Hair follicular keratinocyte (primary cell): ENCODE measurements at places on chromosomes 16 and 17. TPM values are rescaled to one million over a fixed set of nuclear protein-coding genes. Genes with fewer than 3 reads are reported as not detected.

The TP53TG3F gene
- total RNA-seq = not detected in 2 replicates

The TPSG1 gene
- total RNA-seq = not detected in 2 replicates

The PMP22 gene
- 1.2 and 1.9 TPM in 2 replicates for total RNA-seq

The KRTAP9-8 gene
- total RNA-seq = not detected in 2 replicates

The TCF25 gene
- 111 and 127 TPM in 2 replicates for total RNA-seq

The NCBP3 gene
- total RNA-seq = 9.0 and 11.4 TPM in 2 replicates

The SLC47A2 gene
- total RNA-seq = 0.23 TPM in 1 of 2 replicates, not detected in the other

The SPNS3 gene
- 0.04 and 0.23 TPM in 2 replicates for total RNA-seq

The TPSD1 gene
- total RNA-seq = not detected in 2 replicates

The CACNA1H gene
- under 0.01 TPM in 1 of 2 replicates, not detected in the other for total RNA-seq

The SPHK1 gene
- 129 and 141 TPM in 2 replicates for total RNA-seq

The HID1 gene
- 0.08 and 0.16 TPM in 2 replicates for total RNA-seq

The CA7 gene
- not detected in 2 replicates for total RNA-seq

The PTGES3L gene
- total RNA-seq = 0.19 TPM in 1 of 2 replicates, not detected in the other

The CLEC18A gene
- 0.08 and 0.16 TPM in 2 replicates for total RNA-seq

The CBLN1 gene
- total RNA-seq = not detected in 2 replicates

The KRT37 gene
- not detected in 2 replicates for total RNA-seq

The PLEKHH3 gene
- 24.2 and 29.9 TPM in 2 replicates for total RNA-seq

The TVP23A gene
- not detected in 2 replicates for total RNA-seq

The NLRC3 gene
- not detected in 2 replicates for total RNA-seq

The ATP5PD gene
- 285 and 333 TPM in 2 replicates for total RNA-seq

The SLC13A2 gene
- not detected in 2 replicates for total RNA-seq

The MMP28 gene
- 42.0 and 61.6 TPM in 2 replicates for total RNA-seq

The TMEM204 gene
- 2.7 TPM in 1 of 2 replicates, not detected in the other for total RNA-seq

The SEZ6 gene
- not detected in 2 replicates for total RNA-seq

The C16orf82 gene
- not detected in 2 replicates for total RNA-seq
